Mucosa of descending colon (tissue), 3 donors: ENCODE measurements at places on chromosomes 3 and 15. TPM values are rescaled to one million over a fixed set of nuclear protein-coding genes. Genes with fewer than 3 reads are reported as not detected.

Gene PTH1R
- total RNA-seq = 0.87 TPM

GRCh38 chr3:178385280-178385952 is 150.8 kb upstream of the KCNMB2 start:
- peak; percentile 54 for DNase-seq

Gene NANOGP8
- 1.8 TPM for total RNA-seq

DNA sequence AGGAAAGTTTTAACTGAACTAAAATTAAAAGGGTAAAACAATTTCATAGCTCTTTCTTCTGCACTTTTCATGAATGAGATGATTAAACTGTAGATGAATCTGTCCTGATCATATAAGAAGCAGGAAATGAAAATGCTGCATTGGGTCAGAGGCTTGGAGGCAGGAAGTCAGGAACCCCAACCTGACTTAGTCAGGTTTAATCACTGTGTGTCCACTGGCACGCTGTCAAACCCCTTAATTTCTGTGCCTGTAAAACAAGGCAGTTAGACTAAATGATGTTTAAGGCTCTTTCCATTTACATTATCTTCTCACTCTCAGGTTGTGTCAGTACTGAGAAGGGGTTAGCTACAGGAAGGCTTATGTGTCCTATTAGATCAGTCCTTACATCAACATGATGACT is 193.3 kb upstream of the TTC14 start:
- DNase-seq = no peak

Gene CDV3
- total RNA-seq = 171 TPM

DNA sequence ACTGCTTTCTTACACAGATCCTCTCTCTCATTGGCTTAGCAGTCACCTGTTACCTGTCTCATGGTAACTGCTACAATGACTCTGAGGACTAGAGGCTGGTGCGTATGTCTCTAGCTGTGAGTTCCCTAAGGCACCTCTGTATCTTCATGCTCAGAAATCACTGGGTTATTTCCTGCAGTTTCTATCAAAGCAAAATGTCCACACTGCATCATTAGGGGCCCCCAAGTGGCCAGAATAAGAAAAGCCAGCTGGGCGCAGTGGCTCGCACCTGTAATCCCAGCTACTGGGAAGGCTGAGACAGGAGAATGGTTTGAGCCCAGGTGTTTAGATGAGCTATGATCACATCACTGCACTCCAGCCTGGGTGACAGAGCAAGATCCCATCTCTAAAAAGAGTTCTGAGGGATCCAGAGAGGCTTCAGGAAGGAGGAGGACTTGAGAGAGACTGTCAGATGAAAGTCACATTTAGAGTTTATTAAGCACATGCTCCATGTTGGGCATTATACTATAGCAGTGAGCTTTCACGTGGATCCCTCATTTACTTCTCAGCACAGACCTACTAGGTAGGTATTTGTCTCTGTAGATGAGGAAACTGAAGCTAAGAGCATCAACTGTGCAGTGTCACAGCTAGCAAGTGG is 2.3 kb upstream of the VPS18 start:
- DNase-seq = peak; percentile 82

DNA sequence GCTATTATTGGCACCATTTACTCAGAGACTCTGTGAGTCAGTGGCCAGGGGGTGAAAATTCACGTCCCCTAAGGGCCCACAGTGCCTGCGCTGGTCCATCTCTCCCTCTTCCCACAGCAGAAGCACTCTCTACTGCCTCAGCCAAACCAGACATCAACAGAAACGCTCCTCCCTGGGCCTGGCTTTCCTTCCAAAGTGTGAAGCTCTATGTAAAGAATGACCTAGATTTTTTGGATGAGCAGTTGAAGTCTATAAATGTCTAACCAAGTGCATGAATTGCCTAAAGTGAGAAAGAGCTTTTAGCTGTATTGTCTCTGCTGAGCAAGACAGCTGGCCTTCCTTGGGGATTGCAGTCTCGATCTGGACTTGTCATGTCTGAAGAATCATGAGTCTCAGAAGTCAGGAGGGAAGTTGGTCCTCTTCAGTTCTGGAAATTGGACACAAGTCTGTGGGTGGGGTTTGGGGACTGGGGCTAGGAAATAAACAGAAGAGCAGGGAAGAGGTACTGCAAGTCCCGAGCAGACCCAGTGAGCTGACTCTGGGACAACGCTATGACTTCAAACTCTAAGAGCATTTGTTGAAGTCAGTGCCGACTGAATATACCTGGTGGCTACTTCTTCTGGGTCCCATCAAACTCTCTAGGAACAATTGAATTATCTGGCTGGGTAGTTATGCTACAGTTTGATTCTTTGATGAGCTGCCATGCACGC is 29.0 kb downstream of the RASGRP1 start:
- no peak for DNase-seq

DNA sequence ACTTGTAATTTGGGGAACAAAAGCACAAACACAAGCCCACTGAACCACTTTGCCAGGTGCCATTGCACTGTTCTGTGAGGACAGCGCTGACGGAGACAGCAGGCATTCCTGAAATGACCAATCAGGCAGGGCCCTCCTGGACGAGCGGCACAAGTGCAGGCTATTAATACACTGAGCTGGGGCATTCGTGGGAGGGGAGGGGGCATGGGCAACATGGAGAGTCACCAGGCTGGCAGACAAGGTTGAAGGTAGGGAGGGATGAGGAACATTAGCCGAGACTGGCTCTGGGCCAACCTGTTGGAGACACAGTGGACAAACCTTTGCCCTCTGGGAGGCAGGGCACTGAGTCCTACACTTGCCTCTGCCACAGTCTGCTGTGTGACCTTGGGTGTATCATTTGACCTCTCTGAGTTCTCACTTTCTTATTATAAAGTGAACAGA is 45.6 kb downstream of the NOX5 start:
- DNase-seq = peak; percentile 74

GRCh38 chr3:150830094-150830681 is 67.2 kb upstream of the SIAH2 start:
- DNase-seq = no peak

Gene TP63
- 0.57 TPM for total RNA-seq

Gene SLC9C1
- total RNA-seq = 0.51 TPM

DNA sequence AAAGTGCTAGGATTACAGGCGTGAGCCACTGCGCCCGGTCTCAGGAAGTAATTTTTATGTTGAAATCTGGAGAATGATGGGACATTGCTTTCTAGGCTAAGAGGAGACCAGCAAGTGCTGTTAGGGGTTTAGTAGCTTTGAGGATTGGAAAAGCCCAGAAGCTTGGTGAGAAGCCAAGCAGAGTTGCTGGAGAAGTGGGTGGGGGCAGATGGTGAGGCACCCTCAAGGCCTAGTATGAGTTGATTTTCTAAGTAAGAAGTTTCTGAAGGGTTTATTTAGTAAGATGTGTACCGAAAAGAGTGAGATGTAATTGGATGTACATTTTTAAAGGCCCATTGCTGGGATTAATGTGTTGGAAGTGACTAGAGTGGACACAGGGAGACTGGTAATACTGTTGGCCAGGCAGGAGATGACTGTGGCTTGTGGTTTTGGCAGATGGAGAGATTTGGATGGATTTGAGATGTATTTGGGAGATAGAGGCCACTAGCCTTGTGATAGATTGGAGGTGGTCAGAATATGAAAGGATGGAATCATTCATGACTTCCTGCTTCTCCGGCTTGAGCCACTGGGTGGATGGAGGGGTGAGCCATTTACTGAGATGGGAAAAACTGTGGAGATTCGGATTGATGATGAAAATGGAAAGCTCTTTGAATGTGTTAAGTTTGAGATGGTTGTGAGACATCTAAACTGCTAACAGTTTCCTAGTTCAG is 2.3 kb downstream of the LRRC28 start:
- DNase-seq = no peak

Gene GP9
- not detected for total RNA-seq

Gene C2CD4A
- total RNA-seq = 0.28 TPM

GRCh38 chr3:42148982-42149432 is 57.9 kb downstream of the TRAK1 start:
- no peak for DNase-seq

- peak; percentile 23 for DNase-seq
Observed at GRCh38 chr3:134211797-134212196, 38.9 kb downstream of the RYK start.

DNA sequence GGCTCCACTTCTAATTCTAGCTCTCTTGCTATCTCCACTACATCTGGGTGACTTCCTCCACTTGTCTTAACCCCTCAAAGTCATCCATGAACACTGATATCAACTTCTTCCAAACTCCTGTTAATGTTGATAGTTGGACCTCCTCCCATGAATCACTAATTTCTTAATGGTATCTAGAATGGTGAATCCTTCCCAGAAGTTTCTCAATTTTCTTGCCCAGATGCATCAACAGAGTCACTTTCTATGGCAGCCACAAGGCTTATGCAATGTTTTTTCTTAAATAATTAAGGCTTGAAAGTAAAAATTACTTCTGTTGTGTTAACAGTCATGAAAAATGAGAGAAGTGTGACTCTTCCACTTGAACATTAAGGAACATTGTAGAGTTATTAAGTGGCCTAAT is 164.3 kb downstream of the PCCB start:
- DNase-seq = no peak

GRCh38 chr15:34732430-34732829 is 22.4 kb downstream of the GJD2 start:
- no peak for DNase-seq

DNA sequence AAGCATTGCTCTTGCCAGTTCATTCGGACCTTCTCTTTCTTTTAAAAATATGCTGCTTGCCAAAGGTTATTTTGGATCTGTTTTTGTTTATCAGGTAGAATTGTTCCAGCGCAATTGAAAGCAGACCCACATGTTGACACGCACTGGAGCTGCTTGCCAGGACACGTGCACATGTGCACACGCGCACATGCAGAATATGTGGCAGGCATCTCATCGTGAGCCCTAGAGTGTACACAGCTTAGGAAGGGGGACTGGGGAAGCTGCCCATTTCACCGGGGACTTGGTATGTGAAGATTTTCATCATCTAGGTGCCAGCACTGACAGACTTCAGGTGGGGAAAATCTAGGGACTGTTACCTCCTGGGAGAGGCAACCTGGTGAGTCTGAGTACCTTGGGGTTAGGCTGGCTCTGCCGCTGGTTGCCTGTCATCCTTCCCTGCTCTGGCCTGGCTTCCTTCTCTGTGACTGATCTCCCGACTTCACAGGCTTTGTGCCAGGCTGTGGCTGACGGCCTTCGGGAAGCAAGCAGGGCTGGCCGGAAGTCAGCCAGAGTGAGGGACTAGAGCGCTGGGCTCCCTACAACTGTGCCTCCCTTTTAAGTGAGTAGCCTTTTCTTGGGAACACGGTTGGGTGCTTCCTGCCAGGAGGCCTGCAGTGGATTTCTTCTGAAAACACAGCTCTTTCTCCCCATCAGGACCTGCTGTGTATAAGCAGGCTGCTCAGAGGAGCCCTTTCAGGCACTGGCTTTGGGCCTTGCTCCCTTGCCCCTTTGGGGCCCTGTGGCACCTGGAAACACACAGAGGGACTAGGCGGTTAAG is 129.3 kb downstream of the EEFSEC start:
- DNase-seq = no peak

Gene DNAH12
- 0.26 TPM for total RNA-seq

GRCh38 chr3:125313060-125313635 is 62.0 kb downstream of the ZNF148 start:
- no peak for DNase-seq

Gene HIGD2B
- not detected for total RNA-seq

GRCh38 chr3:159945930-159946329 is 42.7 kb upstream of the IL12A start:
- DNase-seq = no peak

Gene KCNMB2
- total RNA-seq = not detected

Gene MEGF11
- total RNA-seq = 0.29 TPM

DNA sequence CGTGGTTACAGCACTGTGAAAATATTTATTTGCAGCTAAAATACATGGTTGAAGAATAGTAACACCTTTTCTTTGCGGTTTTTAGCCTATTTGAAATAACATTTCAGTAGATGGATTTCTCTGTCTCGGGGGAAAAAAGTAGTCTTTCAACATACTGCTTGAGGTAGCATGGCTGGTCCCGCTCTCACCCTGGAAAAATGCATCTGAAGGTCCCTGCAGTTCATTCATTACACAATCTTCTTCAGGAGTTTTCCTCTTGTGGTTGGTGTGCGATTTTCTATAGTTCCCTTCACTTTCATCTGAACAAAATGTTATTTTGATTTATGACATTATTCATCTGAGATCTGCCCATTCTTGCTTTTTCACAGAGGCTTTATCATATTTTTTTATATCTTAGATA is 75.9 kb downstream of the STRIT1 start:
- DNase-seq = no peak

DNA sequence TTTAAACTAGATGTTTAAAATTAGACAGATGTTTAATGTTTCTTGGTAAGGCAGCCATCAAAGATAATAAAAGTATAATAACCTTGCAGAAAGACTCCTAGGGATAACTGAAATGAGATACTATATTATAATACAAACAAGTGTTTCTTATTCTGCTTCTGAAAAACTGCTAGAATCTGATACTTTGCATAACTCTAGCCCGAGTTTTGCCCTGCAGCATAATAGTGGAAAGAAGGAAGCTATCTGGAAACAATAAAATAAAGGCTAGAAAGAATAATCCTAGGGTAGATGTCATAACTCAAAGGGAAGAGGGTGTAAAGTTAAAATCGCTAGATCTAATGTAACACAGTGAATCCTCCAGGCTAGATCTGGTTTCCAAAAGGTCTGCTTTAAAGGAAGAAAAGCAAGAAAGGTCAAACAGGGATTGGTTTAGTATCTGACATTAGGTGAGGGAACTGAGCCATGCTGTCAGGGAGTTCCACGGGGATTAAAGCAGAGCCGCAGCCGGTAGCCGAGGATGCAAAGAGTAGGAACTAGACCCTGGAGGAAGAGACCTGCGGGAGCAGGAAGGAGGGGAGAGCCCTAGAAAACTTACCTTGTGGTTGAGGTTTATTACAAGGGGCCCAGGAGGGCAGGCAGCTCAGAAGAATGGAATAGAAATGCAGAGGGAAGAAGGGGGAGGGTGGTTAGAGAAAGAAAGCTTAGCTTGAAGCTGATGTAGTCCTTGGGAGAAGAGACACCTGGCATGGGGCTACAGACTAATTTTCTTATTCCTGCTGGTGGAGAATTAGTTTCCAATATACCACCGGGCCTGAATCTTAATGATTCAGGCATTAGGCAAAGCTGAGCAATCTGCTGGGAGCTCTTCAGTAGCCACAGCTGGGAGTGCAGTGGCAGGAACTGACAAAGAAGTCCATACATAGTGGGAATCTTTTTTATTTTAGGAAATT is 46.1 kb upstream of the TUSC7 start:
- DNase-seq = no peak

DNA sequence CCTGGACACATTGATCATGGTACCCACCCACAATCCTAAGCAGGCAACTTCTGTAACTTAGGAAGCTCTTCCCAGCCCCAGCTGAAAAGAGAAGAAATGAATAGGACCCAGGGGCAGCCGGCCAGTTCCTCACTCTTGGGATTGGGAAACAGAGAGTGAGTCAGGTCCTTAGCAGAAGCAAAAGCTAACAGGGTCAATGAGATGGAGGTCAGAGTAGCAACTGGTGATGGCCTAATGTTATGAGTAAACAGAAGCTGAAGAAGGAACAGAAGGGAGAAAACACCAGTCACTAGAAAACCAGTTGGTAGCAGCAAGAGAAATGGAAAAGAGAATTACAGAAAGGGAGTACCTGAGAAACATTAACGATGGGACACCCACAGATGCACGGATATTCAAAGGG is 20.0 kb downstream of the RIOX2 start:
- no peak for DNase-seq

GRCh38 chr3:183485093-183485492 is 56.7 kb upstream of the MCF2L2 start:
- no peak for DNase-seq
